ENCODE measurements at places on chromosomes 7 and 10.

- DNase-seq: no peak
Observed at GRCh38 chr10:8033812-8034465, 20.5 kb upstream of the GATA3 start.

DNA sequence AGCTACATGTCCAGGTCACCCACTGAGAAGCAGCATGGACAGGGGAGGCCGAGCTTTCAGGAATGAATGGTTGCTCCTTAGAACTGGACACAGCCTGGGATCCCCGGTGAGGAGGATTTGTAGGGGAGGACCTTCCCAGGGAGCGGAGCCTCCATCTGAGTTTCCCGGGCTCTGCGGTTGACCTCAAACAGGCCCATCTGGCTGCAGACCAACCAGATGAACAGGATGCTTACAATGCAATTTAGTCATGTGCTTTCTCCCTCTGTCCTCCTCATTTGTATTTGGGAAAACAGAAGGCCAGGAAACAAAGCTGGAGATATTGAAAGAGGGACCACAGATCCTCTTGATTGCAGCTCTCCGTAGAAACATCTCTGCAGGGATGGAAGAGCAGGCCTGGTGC lies 104.8 kb downstream of the EMX2 start:
- DNase-seq: no peak

- no peak for DNase-seq
Observed at GRCh38 chr7:13240349-13240748, 552.9 kb downstream of the ARL4A start.

DNA sequence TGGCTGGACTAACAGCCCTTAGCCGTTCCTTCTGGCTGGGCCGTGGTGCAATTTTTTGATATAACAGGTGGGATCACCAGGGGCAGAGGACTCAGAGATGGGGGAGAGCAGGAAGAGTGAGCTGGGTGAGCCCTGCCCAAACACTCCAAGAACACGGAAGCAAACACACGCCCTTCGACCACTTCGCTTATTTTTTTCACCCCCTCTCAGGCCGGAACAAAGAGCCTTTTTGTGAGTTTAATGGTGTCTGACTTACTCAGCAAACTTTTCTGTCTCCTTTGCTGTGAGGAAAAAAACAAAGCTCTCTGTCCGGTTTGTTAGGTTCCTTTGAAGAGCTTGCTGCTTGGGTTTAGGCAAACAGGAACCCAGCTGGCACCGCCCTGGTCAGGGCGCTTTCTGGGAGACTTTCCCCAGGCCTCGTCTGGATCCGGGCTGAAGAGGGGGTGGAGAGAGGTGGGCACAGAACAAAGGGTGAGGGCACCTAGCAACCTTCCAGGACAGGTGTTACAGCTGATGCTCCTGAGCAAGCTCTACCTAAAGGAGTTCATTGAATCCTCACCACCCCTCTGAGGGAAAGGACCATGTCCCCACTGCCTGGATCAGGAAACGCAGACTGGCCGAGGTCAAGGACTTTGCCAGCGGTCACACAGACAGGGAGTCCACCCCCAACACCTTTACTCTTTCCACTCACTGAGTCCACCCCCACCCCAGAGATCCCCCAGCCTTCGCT lies 23.3 kb downstream of the CALML3 start:
- DNase-seq: no peak

GRCh38 chr7:73565675-73566340 lies 8.3 kb upstream of the BCL7B start:
- no peak for DNase-seq

DNA sequence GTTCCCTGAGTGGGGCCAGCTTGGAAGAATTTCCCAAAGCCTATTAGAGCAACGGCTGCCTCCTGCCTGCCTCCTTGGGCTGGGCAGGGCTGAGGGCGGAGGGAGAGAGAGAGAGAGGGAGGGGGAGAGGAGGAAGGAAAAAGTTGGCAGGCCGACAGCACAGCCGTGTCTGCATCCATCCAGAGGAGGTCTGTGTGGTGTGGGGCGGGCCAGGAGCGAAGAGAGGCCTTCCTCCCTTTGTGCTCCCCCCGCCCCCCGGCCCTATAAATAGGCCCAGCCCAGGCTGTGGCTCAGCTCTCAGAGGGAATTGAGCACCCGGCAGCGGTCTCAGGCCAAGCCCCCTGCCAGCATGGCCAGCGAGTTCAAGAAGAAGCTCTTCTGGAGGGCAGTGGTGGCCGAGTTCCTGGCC lies at the start of gene AQP1:
Gene AQP1 (plus strand): TSS at position 293 of the 409 bp plus-strand sequence. CDS start 57 bp downstream, at position 350.
- DNase-seq: no peak

- no peak for DNase-seq
Observed at GRCh38 chr10:33899578-33900531, 565.4 kb upstream of the NRP1 start.

DNA sequence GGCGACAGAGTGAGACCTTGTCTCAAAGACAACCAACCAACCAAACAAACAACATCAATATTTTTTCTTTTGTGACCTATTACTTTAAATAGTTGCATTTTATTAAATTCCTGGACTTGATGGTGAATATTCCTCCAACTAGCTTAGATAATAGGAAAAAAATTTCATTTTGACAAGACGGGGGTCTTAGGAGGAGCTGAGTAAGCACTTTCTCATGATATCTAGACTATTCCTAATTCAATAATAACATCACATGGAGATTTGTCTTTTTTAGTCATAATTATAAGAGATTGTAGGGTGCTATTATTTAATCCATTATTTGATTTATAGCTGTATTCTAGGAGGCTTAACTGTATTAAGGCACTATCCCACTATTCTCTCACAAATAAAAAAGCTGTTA lies 702.5 kb downstream of the PHTF2 start:
- DNase-seq: no peak

- no peak for DNase-seq
Observed at GRCh38 chr10:85532773-85533172, 833.8 kb downstream of the GRID1 start.

- DNase-seq: peak; percentile 97
Observed at GRCh38 chr7:44082541-44083207, 344 bp upstream of the POLM start.

- DNase-seq: no peak
Observed at GRCh38 chr7:151403764-151404163, 6.1 kb downstream of the WDR86 start.

DNA sequence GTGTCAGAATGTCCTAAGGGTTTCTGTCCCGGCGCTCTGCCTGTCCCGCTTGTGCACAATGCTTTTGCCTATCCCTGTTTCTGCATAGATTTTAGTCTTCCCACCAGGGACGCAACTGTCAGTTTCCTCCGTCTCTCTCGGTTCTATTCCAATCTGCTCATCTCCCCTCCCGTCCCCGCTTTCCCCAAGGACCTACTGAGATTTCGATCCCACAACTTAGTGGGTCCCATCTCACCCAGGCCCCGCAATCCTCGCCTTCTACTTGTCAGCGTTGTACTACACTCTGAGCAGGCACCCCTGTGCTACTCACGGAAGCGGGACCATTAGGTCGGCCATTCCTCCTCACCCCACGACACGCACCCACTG lies 519 bp upstream of the ZNF655 start:
- DNase-seq: no peak

DNA sequence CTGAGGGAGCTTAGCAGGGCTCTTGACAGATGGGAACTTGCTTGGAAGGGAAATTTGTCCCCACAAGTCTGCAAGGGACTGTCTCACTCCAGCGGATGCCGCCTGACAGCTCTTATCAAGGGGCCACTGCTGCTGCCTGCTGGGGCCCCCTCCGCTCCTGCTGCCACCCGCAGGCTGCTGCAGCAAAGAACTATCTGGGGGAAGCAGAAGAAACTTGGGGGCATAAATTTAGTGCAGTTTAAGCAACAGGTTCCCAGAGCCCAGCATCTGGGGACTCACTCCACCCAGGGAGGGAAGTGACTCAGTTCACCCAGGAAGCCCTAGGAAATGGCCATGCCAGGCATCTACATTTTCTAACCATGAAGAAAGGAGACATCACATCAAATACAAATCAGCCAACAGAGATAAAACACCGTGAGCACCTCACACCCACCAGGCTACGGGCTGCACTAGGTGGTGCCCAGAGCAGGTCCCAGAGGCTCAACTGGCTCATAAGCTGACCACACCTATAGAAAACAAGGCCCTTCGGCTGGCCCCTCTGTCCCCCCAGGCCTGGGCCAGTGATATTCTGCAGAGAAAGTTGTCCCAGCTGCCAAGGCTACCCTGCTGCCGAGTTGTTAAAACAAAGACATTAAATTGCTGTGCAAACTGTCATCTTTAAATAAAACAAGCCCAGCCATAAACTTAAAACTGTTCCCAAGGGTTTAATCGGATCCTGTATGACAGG lies 3.7 kb downstream of the RGS10 start:
- no peak for DNase-seq

DNA sequence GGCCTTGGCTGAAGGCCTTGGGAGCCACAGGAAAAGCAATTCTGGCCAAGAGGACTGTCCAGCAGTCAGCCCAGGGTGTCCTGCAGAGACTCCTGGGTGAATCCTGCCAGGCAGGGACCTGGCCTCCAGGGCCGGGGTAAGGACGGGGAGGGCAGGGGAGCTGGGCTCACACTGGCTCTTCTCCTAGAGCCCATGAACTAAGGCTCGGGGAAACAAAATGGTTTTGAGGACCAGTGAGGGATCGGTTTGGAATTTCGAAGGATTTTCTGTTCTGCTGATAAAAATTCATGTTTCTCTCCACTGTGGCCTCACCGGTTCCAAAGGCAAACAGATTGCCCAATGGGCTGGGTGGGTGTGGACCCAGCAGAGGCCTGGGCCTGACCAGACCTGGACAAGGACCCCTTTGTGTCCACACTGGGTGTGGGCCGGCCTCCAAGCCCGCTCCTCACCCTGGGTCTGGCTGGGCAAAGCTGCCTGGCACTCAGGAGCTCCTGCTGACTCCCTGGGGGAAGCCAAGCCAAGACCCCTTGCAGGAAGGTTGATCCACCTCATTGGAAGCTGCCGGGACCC lies 27.3 kb downstream of the FAM20C start:
- no peak for DNase-seq

DNA sequence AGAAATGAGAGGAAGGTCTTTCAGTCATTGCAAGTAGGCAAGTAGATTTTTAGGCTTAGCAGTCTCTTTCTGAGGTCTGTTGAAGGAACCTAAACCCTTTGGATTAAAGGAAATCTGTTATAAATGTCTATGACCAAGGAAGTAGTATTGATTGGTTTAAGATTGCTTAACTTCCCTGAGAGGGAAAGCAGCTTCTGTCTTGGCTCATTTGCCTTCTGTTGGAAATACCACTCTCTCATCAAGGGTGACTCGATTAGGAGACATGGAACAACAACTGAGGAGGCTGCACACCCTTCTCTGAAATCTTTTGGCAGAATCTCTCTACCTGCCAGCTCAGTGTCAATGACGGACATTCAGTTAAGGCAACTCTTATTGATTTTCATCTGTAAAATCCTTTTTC lies 282.9 kb downstream of the PRKG1 start:
- no peak for DNase-seq

GRCh38 chr7:142263598-142264380 lies 5.9 kb upstream of the PRSS58 start:
- DNase-seq: no peak

GRCh38 chr7:144384555-144385245 lies 18.8 kb downstream of the NOBOX start:
- no peak for DNase-seq

- no peak for DNase-seq
Observed at GRCh38 chr7:55120501-55121198, 101.8 kb downstream of the EGFR start.

DNA sequence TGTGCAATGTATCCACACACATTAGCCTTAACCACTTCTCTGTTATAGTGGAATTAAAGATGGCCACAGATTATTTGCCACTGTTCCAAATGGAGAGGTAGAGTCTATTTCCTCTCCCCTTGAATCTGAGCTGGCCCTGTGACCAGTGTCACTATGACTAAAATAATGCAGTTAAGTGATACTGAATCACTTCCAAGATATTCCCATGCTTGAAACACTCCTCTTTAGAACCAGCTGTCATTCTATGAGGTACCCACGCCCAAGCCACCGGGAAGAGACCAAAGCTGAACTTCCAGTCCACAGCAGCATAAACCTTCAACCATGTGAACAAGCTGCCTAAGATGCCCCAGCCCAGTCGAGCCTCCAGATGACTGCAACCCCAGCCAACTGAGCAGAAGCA lies 2.1 kb upstream of the DHX32 start:
- DNase-seq: no peak

DNA sequence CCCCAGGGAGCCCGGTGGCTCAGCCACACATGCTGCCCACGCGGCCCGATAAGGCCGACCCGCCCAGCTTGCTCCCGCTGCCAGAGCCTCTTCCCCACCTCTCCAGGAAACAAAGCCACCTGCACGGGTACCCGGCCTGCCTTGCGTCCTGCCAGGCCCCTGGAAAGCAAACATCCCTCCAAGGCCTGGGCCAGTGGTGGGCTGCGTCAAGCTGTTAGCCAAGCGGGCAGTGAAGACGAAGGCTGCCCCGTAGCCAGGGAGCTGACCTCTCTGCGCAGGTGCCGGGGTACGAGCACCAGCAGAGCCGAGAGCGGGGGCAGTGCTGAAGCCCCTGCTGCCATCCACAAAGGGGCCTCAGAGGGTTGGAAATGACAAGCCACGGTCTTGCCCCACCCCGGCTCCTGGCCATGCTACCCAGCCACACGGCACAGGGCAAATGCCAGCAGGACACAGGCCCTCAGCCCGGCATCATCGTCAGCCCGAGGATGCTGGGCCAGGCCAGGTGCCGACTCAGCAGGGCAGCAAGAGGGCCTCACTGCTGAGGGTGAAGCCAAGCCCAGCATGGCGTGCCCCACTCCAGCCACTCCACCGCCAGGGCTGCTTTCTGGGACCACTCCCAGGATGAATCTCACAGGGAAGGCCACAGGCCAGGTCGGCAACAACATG lies 140.0 kb downstream of the PTPRN2 start:
- no peak for DNase-seq

- no peak for DNase-seq
Observed at GRCh38 chr10:83612050-83612449, 527.3 kb upstream of the GHITM start.

- no peak for DNase-seq
Observed at GRCh38 chr7:17589671-17590070, 291.2 kb downstream of the AHR start.

GRCh38 chr7:32216759-32217158 lies 146.6 kb upstream of the PDE1C start:
- DNase-seq: no peak

DNA sequence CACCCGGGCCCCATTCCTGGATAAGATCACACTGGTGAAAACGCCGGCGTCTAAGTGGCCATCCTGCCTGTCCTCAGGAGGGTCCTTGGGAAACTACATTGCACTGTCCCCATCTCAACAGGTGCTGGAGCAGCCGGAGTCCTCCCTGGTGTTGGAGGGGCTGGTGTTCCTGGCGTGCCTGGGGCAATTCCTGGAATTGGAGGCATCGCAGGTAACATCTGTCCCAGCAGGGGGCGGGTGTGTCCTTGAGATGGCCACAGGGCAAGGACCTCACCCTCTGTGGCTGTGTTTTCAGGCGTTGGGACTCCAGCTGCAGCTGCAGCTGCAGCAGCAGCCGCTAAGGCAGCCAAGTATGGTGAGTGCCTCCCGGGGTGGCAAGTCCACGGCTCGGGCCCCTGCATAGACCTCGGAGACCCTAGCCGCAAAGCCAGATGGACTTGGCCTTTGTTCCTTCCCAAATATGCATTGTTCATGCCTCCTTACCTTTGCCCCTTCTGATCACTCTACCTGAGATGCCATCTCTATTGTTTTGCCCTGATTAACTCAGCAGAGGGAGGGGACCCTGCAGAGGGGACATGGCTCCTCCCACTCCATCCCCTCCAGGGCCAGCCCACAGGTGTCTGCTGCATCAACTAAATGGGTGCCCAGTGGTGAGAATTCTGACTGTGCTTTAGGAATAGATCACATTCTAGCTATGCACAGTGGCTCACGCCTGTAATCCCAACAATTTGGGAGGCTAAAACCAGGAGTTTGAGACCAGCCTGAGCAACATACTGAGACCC lies 23.8 kb downstream of the ELN start:
- no peak for DNase-seq

- no peak for DNase-seq
Observed at GRCh38 chr7:18347170-18347569, 148.4 kb upstream of the HDAC9 start.
